Suppressor macrophage treated with lipopolysaccharide for 1 hour (primary cell): ENCODE measurements at places on chromosomes 3 and 15.

DNA sequence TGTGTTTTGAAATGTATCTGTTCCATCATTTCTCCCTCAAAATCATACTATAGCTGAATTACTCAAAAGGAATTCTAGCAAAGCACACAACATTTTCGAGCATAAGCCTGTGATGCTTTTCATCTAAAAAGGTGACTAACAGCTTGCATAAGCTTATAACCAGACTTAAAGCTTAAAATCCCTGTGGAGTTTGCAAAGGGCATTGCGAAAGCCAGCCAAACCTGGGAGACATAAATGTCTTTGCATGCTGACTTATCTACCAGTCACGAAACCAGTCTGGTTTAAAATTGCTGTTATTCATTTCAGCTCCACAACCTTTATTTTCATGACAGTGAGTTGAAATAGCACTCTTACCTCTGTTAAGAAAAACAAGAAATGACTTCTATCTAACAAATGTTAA, 35.6 kb upstream of the LIPC start:
- no peak for DNase-seq

DNA sequence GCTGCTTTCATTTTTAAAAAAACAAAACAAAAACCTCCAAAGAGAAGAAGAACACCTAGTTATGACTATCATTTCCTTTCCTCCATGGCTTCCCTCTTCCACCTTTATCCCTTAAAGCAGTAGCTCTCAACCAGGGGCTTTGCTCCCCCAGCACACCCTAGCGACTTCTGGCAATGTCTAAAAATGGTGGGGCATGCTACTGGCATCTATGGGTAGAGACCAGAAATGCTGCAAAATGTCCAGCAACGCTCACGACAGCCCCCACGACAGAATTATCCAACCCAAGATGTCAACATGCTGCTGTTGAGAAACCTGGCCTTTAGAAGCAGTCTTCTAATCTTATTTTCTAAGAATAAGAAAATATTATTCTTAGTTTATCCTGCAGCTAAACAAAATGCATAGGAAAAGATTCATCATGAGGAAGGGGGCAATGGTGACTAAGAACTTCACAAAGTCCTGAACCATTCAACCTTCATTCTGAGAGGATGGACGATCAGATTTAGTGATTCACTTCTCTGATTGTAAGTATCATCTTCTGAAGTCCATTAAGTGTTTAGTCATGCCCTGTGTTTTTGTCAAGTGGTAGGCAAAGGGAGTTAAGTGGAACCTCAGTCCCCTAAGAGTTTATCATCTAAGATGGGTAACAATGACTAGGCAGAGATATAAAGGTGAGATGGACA, 81.7 kb downstream of the CCNL1 start:
- no peak for DNase-seq

GRCh38 chr15:34647569-34648293, 64.3 kb upstream of the GOLGA8B start:
- peak; percentile 62 for DNase-seq

GRCh38 chr3:143067201-143067600, 52.4 kb upstream of the CHST2 start:
- no peak for DNase-seq

GRCh38 chr15:27095886-27096624, 125.1 kb downstream of the GABRG3 start:
- DNase-seq = no peak

- DNase-seq = no peak
These were observed 75.5 kb downstream of the RBPMS2 start for GRCh38 chr15:64699751-64700388.

GRCh38 chr15:77907824-77908751, 169.4 kb downstream of the TBC1D2B start:
- no peak for DNase-seq

DNA sequence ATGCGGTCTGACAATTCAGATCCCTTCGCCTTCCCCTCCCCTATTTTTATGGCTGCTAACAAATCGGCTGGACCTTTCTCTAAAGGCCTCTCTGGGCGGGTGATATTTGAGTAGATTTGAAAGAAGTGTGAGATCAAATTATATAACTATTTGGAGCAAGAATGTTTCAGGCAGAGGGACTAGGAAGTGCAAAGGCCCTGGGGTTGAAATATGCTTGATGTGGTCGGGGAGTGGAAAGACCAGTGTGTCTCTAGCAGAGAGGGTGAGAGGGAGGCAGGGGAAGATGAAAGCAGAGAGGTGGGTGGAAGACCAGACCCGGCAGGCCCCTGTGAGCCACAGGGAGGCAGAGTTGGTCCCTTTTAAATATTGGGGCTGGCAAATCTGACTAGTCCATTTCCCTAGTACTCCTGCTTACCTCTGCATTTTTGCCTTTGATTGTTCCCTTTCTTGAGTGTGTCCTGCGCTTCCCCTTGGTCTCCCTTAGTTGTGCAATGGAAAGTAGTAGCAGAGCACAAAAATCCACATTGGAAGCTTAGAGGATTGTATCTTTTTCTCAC, 32.3 kb downstream of the SLCO3A1 start:
- DNase-seq = peak; percentile 84

GRCh38 chr15:85707519-85708338, 87.0 kb downstream of the KLHL25 start:
- peak; percentile 59 for DNase-seq

DNA sequence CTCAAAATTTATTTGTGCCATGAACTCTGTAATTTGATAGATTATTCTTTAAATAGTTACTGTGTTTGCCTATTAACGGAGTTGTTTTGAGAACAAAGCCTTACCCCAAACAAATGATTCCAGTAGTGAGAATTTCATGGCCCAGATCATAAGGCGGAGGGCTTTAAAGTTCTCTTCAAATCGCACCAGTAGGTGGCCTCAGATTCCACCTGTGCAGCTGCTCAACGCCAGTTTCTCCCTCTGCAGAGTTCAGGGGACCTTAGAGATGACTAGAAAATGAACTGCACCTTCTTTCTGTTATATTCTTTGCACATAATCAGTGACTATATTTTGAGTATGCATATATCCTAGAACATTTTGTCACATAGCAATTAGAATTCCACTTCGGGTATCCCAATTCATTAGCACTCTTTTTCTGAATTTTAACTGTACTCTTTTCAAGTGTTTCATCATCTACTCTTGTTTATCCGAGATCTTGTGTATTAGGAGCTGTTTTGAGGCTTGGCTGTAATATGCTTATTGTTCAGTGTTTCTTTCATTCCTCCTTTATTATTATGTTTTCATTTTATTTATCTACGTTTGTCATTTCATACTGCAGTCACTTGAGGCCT, 232.6 kb upstream of the CHRM5 start:
- DNase-seq = no peak

GRCh38 chr15:76338486-76339304, 2.1 kb downstream of the ISL2 start:
- peak; percentile 66 for DNase-seq

- peak; percentile 41 for DNase-seq
These were observed 38.8 kb downstream of the BHLHE40 start for GRCh38 chr3:5017925-5018531.

DNA sequence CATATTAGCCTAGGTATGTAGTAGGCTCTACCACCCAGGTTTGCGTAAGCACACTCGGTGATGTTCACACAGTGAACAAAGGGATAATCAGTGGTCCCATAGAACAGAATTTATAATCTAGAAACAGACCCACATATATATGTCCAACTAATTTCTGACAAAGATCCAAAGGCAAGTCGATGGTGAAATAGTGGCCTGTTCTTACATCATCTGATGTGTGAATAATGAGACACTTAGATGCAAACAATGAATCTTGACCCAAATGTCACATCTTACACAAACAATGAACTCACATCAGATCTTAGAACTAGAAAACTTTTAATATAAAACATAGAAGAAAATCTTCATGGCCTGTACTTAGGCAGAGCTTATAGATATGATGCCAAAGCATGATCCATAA, 17.6 kb upstream of the TM2D3 start:
- peak; percentile 6 for DNase-seq

DNA sequence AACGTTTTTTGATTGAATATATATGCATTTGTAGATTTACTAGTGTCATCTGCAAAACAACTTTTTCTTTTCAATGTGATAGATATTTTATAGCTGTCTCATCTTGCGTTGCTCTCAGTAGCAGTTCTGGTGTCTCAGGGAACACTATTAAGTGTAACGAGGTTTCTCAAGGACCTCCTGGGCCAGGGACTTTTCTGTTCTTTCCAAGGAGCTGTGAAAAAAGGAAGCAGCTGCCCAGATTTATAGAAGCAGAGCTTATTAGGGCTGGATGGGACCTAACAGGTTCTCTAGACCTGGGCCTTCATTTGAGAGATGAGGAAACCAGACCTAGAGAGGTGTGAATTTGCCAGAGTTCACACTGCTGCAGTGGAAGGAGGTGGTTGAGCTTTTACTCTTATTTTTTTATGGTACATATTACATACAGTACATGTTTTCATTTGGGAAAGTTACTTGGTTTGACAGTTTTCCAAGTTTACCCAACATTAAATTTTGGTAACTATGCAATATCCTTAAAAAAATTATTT, 16.1 kb downstream of the MAP2K1 start:
- peak; percentile 58 for DNase-seq

DNA sequence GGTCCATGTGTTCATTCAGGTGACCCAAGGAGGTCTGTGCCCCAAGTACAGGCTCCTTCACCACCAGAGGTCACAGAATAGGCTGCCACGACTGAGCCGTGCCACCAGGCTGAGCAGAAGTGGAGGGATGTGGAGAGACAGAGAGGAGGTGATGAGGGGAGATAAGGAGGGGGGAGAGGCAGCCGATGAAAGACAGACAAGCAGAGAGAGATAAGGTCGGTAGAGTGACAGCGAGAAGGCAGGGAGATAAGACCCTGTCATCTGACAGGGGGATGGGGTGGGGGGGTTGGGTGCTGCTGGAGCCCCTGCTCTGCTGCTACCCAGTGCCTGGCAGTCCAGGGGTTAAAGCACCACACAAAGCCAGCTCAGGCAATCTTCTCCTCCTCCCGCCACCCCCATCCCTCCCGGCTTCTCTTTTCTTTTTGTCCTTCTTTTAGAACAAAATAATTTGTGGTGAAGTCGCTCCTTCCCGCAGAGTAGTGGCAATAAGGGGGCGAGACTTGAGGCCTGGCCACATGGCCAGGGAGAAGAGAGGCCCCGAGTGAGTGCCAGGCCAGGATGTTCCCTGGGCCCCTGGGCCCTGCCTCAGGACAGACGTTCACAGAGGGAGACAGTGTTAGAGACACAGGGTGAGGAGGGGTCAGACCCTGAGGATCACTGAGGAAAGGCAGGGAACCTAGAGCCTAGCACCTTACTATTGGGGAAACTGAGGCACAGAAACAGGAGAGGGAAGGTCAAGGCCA, 67.9 kb downstream of the CACNA2D2 start:
- no peak for DNase-seq

- no peak for DNase-seq
These were observed 24.8 kb downstream of the TYRO3 start for GRCh38 chr15:41583795-41584194.

- peak; percentile 12 for DNase-seq
These were observed 247.4 kb upstream of the SATB1 start for GRCh38 chr3:18672561-18672960.

- no peak for DNase-seq
These were observed 204.7 kb downstream of the TBL1XR1 start for GRCh38 chr3:176992565-176992964.

GRCh38 chr3:107943786-107944523, 146.9 kb downstream of the CD47 start:
- DNase-seq = peak; percentile 91

DNA sequence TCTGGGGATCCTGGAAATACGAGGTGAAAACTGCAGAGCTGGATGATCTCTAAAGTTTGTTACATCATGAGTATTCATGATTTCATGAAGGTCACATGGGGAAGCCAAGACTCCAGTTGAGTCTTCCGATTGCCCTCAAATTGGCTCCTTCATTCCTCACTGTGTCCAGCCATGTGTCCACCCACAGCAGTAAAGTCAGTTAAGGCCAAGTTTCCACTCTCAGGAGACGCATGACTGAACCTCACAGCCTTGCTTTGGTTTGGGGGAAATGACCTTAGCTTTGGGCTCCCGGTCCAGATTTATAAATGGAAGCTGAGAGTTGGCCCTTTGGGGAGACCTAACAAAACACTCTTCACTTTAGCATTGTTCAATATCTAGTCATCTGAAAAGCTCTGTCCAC, 289.7 kb upstream of the MCTP2 start:
- no peak for DNase-seq

DNA sequence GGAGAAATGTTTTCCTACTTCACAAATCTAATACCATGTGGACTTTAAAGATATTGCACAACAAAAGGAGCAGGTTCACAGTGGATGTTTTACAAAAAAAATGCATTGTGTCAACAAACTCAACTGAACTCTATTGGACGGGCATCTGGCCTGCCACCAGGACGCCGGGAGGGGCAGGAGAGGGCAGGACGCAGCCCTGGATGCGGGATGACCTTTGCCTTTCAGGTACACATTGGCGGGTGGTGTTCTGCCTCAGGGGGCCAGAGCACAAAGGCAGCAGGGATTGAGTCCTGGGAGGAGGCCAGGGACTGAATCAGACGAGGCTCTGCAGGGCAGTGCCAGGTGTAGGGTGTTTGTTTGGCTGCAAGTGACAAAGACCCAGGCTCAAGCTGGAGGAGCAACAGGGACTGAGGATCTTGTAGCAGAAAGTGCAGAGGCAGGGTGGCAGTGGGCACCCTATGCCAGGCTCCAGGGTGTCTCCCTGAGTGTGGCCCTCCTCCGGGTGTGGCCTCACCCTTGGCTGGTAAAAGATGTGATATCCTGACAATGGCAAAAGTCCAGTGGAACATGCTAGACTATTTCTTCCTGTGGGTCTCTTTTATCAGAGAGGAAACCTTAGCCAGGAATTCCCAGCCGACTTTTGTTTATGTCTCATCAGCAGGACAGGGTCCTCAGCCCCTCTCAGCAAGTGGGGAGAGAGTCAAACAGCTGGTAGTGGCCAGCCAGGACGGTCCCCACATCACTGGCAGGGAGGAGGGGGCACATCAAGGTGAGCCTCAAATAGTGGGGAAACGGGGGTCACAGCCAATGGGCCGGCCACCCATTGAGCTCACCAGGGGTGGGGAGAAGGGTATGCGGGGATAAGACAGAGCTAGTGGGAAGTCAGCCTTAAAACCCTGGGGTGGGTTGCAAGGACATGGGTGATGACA, 29.7 kb upstream of the KLF13 start:
- DNase-seq = no peak

- DNase-seq = no peak
These were observed 1.5 kb upstream of the CYP8B1 start for GRCh38 chr3:42876940-42877720.

DNA sequence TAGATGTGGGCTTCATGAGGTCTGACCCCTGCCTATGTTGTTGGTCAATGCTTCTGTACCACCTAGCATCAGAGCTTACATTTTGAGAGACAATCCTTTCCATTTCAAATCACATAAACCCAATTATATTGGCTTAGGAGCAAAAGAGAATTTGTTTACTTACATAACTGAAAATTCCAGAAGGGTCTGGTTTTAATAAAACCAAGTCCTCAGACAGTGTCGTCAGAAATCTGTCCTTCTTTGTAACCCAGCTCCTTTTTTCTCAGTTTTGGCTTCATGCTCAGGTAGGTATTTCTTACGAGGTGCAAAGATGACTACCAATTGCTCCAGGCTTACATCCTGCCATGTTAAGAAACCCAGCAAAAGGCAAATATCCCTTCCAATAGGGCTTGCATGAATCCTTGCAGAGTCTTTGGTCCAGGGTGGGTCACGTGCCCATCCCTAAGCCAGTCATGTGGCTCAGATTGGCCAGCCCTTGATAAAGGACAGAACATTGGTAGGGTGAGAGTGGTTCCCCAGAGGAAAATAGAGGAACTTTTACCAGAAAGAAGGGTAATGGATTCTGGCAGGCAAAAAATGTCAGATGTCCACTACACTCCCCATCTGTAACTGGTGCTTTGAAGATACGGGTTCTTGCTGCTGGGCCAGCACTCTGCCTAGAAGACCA, 50.2 kb upstream of the VILL start:
- no peak for DNase-seq

GRCh38 chr3:195908694-195909581, 587 bp upstream of the TNK2 start:
- peak; percentile 60 for DNase-seq
